G401 (cell line): ENCODE measurements at places on chromosomes 2 and 18. TPM values are rescaled to one million over a fixed set of nuclear protein-coding genes. Genes with fewer than 3 reads are reported as not detected.

ABCG5 gene
- not detected in 2 replicates for total RNA-seq

GRCh38 chr2:20939931-20940795, 103.7 kb downstream of the APOB start:
- peak; percentile 87 for DNase-seq

- no peak for DNase-seq
Observed at GRCh38 chr18:61982475-61982874, 89.7 kb upstream of the RNF152 start.

DNA sequence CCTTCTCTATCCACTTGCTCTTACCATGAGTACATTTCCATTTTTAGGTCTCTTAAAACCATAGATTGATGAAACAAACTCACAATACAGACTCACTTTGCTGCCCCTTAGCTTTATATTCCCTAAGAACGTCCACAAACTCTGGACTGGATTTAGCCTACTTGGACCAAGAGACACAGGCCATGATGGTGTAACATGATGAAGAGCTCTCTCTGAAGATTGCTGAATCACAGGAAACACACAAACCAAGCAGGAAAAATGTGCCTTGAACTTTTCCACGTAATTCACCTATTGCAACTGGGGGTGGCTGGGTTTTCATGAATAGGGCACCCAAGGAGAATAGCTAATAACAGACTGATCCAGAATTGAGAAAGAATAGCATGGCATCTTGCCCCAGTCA, 201.7 kb upstream of the RBBP8 start:
- DNase-seq: no peak

DNA sequence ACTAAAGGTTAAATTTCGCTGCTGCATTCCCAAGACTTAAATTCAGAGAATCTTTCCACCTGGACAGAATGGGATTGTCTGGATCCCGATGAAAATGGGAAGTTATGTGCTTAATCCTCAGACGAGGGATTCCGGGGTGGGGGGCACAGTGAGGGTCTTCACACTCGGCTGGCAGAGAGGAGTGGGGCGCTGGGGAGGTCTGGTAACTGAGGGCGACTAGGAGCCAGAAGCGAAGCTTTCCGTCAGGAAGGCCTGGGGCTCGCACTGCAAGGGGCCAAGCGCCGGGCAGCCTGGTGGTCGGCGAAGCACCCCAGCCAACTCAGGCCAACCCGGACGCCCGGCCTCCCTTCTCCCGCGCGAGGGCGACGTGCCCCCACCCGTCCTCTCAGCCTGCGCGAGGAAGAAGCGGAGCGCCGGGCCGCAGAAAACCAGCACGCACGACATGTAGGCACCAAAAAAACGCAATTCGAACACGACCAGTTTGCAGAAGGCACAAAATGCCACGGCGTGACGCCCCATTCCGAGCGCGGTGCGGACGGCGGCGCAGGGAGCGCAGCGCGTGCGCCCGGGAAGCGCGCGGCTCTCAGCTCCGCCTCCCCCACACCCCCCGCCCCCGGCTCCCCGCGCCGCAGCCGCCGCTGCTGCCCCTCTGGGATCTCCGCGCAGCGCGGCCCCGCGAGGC, 188.1 kb downstream of the ZEB2 start:
- no peak for DNase-seq

OTX1 gene
- 0.68 and 0.81 TPM in 2 replicates for total RNA-seq

- DNase-seq: no peak
Observed at GRCh38 chr2:186868344-186868743, 19.4 kb upstream of the ZSWIM2 start.

- DNase-seq: peak; percentile 78
Observed at GRCh38 chr2:30514134-30514847, 67.2 kb downstream of the LCLAT1 start.

DNA sequence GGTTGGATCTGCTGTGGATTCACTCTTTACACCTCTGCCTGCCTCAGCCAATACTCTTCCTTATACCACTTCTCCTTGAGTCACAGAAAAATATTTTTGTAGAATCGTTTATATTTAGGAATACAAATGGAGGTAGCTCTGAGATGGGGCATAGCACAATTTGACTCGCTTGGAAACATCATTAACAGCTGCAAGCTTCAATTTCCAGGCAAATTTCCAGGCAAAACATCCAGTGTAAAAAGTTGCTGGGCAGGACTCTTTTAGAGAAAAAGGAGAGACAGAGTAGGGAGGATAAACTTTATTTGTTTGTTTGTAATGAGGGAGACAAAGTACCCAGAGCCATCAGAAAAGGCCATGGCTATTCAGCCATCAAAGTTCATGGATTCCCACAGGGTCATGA, 74.4 kb upstream of the SOX11 start:
- no peak for DNase-seq

TFCP2L1 gene
- 0.03 TPM in 1 of 2 replicates, not detected in the other for total RNA-seq

DNA sequence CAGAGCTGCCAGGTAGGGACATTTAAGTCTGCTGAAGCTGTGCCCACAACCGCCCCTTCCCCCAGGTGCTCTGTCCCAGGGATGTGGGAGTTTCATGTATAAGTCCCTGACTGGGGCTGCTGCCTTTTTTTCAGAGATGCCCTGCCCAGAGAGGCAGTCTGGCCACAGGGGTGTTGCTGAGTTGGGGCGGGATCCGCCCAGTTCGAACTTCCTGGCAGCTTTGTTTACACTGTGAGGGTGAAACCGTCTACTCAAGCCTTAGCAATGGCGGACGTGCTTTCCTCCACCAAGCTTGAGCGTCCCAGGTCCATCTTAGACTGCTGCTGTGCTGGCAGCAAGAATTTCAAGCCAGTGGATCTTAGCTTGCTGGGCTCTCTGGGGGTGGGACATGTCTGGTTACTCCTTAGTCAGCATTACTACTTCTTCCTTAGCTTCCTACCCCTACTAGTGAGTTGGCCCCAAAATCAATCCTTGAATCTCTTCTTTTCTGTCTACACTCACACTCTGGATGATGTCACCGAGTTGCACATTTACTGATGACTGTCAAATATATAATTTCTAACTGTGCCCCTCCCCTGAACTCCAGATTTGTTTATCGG, 31.8 kb upstream of the FSHR start:
- DNase-seq: no peak

GRCh38 chr2:233965032-233965603, 47.9 kb downstream of the TRPM8 start:
- DNase-seq: no peak

TMEM247 gene
- total RNA-seq: not detected in 2 replicates

GRCh38 chr2:240377366-240377765, 58.1 kb upstream of the GPC1 start:
- DNase-seq: no peak

IL1RL1 gene
- not detected in 2 replicates for total RNA-seq

DNA sequence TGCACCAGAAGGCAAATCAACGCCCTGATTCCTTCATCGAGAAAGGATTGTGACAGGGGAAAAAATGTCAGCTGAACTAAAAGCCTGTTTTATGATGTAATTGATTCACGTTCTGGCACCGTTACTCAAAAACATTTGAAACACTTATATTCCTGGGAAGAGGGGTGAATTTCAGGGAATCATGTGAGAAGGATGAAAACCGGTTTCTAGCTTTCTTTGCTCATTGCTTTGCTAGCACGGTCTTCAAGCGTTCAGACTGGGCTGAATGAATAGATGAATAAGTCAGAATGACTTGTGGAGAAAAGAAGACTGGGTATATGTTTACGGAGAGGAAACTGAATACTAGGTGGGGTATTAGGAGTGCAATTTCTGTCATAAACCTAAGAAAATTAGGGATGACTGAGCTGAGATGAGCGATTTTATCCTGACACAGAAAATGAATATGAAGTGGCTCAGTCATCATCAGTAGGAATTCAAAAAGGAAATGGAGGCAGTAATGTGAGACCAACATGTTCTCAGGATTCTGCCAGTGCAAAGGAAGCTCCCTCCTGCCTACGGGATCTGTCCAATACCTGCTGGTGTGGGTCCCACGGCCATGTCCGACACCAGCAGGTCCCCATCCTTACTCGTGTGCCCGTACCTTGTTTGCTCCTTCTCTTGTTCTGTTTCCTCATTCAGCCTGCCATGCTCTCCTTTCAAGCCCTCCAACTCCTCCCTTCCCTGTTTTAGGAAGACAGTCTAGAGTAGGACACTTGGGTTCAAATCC, 124.7 kb upstream of the ARL5A start:
- DNase-seq: peak; percentile 69

GRCh38 chr2:96534701-96535181, 1.8 kb upstream of the ARID5A start:
- no peak for DNase-seq

DNA sequence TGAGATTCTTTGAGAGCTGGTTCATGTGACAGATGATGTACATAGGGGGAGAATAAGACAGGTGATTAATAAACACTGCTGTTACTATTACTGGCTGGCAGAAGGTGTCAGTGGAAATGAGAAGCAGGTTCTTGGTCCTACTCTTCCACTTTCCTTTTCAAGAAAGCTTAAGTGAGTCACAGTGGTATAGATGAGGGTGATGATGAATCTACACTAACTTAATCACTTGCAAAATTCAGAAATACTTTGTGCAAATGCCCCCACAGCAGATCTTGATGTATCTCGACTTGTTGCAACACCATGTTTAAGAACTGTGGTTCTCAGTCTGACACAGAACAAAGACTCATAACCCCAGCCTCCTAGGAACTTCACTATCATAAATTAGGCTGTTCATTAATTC, 35.9 kb upstream of the MGAT5 start:
- no peak for DNase-seq

DNA sequence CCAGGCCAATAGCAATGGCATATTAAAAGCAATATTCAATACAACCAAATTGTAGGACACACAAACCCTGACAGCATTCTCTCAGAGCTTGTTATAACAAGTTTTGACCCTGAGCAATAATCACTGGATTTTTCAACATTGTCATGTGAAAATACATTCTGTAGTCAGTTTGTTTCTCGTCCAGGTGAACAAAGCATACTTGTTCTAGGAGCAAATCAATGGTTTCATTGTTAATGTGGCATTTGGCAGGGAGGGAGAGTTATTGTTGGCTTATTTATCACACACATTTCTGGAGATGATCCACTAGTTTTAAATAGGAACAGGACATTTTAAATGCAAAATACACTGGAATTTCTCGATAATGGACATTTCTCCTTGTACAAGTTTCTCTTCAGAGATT, 69.9 kb upstream of the L3MBTL4 start:
- no peak for DNase-seq

- DNase-seq: no peak
Observed at GRCh38 chr2:163475815-163476214, 260.0 kb downstream of the FIGN start.

LYPD1 gene
- total RNA-seq: not detected in 2 replicates

DNA sequence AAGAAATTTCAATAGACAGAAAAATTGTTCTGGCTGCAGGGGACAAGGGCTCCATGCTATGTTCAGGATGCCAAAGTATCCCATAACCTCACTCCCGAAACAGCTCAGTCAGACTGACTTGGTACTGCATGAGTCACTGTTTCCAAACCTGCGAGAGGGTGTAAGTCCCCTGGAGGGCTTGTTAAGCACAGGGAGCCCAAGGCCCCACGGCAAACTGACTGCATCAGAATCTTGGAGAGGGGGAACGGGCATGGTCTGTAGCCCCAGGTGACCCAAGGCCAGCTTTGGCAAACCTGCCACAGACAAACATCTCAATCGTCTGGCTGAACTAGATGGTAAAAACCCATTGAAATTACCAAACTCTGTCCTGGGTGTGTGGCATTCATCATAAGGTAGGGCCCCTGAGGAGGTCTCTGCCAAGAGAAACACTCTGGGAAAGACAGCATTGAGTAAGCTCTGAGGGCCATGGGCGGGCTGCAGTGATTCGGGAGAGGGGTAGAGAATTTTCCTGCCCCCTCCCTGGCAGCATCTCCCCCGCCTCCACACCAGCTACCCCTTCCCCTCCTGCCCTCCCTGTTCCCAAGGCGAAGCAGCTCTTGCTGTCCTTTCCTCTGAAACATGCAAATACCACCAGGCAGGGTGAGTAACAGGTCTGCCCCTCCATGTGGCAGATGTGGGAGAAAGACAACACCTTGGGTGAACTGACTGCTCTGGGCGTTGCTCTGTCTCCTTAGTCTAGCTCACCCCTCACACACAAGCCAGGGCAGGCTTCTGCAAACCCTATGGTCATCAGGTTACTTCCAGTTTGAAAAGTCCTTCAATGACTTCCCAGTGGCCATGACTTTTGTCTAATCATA, 274.7 kb upstream of the SIX2 start:
- DNase-seq: no peak

DNA sequence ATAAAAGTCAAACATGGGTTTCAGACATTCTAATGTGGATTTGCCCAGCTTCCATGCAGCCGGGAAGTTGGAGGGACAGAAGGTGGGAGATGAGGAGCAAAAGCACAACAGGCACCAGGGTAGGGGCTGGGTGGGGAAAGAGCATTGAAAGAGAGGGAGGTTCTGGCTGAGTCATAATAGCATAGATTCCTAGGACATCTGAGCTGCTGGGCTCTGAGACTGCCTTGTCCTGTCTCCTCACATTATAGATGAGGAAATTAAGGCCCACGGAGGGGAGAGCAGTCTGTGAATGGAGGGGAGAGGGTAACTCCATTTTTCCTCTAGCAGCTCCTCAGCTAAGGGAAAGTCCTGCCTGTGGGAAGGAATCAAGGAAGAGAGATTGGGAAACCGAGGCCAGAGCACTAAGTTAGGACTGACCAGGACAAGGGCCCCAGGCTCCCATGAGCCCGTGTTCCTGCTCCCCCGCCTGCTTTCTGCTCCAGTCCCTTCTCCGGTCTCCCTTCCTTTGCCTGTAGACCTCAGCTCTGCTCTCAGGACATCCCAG, 26.2 kb downstream of the SH2D6 start:
- no peak for DNase-seq

DNA sequence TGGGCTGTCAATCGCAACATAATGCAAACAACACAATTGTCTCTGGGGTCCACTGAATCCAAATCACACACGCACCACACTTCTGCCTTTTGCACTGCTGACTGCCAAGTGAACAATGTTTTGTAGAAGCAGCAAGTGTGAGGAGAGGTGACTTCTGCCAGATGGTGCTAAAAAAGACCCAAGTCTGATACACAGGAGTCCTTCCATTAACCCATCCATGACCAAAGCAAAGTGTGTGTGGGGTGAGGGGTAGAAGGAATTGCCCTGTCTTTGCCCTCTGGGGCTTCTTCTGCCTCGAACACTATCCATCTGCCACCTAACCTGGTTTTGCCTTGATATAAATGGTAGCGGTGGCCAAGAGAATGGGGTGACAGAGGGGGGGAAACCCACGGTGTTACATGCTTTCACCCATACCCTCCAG, 50.0 kb downstream of the C2orf42 start:
- peak; percentile 64 for DNase-seq

- no peak for DNase-seq
Observed at GRCh38 chr2:12715258-12716031, 1.3 kb upstream of the TRIB2 start.

LHCGR gene
- not detected in 2 replicates for total RNA-seq

DNA sequence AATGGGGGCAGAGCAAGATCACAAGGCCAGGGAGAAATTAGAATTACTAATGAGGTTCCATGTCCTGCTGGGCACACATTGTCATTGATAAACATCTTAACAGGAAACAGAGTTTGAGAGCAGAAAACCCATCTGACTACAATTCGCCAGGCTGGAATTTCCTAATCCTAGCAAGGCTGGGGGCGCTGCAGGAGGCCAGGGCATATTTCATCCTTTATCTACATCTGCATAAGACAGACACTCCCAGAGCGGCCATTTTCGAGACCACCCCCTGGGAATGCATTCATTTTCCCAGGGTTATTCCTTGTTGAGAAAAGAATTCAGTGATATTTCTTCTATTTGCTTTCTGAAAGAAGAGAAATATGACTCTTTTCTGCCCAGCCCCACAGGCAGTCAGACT, 152.7 kb downstream of the SUCLG1 start:
- no peak for DNase-seq

CXCR4 gene
- not detected in 2 replicates for total RNA-seq

SCN2A gene
- not detected in 2 replicates for total RNA-seq

UPP2 gene
- total RNA-seq: not detected in 2 replicates
